ENCODE measurements at places on chromosomes 2 and 18.

- DNase-seq, result peak; percentile 51
Observed at GRCh38 chr18:45384137-45384961, 230.9 kb upstream of the SLC14A2 start.

DNA sequence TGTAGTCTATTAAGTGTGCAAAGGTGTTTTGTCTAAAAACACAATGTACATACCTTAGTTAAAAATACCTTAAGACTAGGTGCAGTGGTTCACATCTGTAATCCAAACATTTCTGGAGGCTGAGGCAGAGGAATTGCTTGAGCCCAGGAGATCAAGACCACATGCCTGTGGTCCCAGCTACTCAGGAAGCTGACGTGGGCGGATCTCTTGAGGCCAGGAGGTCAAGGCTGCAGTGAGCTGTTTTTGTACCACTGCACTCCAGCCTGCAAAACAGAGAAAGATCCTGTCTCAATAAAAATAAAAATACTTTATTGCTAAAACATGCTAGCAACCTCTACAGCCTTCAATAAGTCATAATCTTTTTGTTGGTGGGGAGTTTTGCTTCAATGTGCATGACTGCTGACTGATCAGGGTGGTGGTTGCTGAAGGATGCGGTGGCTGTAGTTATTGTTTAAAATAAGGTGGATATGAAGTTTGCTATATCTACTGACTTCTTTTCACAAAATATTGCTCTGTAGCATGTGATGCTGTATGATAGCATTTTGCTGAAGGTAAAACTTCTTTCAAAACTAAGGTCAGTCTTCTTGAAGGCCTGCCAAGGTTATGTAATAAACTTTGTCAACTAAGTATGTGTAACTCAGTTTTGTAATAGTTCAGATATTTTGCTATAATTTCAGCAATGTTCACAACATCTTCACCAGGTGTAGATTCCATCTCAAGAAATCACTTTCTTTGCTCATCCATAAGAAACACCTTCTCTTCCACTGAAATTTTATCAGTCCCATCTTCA, 1238.0 kb upstream of the NRXN1 start:
- DNase-seq, result no peak

- DNase-seq, result no peak
Observed at GRCh38 chr2:100281521-100282438, 40.5 kb downstream of the LONRF2 start.

DNA sequence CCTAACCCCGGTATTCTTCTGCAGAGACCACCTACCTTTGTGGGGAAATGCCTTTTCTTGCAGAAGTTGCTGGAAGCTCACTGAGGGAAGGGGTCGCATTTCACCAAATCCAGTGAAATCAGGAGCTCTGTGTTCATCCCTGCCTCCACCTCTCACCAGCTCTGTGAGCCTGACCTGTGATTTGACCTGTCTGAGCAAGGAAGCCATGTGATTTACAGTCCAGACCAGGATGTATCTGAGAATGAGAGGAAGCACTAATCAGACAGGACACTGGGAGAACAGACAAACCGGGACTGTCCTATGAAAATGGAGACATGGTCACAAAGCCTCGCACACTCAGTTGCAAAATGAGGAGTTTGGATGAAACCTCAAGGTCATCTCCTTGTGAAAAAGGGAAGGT, 285.4 kb downstream of the BCL11A start:
- no peak for DNase-seq

DNA sequence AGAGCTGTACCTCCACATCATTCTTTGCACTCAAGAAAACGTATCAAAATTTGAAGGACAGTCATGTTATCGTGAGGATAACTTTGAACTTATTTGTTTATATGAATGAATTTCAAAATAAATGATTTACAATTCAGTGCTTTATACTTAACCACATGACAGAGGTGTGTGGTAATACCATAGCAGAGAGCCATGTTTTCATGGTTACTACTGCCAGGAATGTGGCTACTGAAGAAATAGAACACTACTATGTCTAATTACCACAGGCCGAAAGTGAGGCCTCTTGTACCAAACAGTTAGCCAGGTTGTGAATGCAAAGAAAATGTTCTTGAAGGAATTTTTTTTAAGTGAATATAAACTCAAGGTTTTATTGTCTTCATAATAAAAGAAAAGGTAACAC, 49.2 kb downstream of the AAK1 start:
- DNase-seq, result no peak

GRCh38 chr2:218860950-218861381, 1.4 kb downstream of the WNT6 start:
- no peak for DNase-seq

GRCh38 chr2:144067506-144067905, 452.4 kb downstream of the ZEB2 start:
- DNase-seq, result no peak

GRCh38 chr18:62457877-62458276, 64.9 kb upstream of the ZCCHC2 start:
- no peak for DNase-seq

DNA sequence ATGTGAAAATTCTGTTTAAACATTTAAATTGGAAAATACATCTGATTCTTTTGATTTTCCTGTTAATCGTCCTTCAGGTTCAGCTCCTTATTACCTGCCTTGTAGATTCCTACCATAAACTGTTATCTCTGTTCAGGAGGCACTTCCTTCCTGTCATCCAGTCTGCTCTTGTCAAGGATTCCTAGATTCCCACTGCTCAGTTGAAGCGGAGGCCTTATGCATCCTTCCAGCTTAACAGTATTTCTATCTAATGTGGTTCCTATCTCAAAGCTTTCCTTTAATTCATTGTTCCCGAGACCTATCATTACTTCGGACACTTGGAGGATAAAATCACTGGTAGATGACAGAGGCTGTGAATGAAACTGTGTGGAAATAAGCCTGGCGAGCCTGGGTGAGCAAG, 12.0 kb downstream of the SPAG16 start:
- DNase-seq, result no peak

GRCh38 chr2:207123335-207123744, 42.4 kb downstream of the KLF7 start:
- no peak for DNase-seq

- DNase-seq, result no peak
Observed at GRCh38 chr2:10231551-10232085, 71.1 kb upstream of the HPCAL1 start.

DNA sequence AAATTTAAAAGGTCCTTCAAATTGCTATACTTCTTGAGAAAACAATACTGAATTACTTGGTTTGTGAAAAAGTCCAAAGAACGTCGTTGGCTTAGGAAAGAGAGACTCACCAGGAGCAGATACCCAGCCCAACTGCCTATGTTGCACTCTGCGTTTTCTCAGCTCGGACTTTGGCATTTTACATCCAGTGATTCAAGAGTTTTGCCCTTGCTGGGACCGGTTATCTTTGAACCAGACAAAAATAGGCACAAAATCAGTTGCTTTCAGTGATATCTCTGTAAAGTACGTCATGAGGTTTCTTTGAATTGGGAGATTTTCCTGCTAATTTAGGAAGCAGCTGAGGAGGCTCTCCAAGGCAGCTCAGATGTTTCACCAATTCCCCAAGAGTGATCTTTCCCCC, 29.3 kb downstream of the FHOD3 start:
- DNase-seq, result no peak

- DNase-seq, result no peak
Observed at GRCh38 chr2:134148843-134149472, 104.9 kb upstream of the MGAT5 start.

GRCh38 chr2:27182346-27182745, 29.5 kb upstream of the ATRAID start:
- DNase-seq, result no peak

DNA sequence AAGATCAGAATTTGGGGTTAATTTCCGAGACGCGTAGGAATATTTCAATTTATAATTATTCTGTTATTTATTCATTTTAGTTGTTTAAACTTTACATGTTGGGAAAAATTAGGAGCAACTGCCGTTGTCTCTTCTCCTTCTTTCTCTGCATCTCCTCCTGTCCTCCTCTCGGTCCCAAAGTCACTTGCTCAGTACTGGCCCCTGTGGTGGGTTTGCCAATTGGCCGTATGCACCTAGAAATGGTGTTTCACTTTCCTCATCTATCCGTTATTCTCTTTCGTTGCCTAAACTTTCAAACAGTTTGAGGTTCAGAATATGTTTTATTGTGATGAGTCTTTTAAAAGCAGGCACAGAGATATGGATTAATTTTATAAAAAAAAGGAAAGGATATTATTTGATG, 517.9 kb downstream of the PLCL1 start:
- DNase-seq, result no peak

DNA sequence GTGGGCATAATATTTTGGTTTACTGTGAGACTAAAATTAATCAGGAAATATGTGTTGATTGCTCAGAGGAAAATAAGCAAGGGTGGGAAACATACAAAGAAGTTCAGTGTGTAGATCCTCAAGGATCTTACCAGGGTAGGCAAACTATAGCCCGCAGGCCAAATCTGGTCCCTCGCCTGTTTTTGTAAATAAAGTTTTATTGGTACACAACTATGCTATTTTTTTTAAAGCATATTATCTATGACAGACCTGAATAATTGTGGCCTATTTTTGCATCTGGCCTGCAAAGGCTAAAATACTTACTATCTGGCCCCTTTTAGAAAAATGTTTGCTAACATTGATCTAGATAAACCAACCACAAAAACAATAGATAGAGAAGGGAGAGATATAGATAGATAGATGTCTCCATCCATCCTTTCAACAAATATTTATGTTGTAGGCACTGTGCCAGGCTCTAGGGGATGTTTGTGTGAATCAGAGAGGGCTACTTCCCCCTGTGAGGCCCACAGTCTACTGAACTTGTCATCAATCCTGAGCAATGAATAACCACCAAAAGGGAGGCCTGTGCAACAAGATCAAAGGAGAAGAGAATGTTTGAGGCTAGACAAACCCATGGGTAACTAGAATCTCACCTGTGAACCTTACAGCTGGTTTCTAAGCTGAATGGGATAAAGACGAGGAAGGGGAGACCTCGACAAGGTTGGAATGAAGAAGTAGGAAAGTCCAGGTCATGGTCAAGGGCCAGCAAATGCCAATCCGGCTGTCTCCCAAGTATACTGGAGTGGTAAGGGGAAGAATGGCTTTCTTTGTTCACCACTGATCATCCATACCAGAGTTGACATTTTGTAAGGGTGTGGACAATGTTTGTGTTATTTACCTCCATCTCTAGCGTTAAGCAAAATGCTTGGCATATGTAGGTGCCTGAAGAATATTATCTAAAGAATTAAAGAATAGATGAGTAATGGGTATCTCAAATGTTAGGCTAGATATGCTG, 23.6 kb downstream of the ALPK2 start:
- DNase-seq, result peak; percentile 36

DNA sequence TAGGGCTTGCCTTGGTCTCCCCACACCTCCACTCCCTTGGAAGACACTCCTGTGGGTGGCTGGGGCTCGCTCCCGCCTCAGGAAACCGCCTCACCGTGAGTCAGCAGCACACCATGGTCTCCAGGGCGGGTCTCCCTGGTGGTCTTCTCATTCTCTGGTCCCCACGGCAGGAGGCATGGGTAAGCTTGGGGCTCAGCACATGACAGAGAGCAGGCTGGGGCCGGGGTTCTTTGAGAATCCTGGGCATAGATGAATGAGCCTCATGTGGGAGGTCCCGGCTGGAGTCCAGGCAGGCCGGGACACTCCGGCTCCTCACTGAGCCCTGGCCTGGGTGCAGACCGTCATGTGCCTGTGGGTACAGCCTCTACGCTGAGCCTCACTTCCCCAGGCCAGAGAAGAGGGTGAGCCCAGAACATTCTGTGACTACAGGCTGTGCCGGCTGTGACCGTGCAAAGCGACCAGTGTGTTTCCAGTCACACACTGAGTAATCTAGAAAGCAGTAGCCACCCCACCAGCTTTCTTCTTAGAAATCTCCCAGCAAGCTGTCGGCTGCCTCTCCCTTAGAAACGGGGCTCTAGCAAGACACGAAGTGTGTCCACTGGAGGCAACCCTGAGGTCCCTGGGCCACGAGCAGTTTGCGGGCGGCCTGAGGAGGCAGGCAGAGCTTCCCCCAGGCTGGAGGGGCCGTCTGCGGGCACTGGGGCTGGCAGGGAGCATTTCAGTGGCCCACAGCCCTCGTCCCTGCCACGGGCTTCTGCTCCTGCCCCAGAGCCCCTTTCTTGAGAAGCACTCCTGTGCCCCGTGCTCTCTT, 93.1 kb downstream of the RHOB start:
- DNase-seq, result no peak

DNA sequence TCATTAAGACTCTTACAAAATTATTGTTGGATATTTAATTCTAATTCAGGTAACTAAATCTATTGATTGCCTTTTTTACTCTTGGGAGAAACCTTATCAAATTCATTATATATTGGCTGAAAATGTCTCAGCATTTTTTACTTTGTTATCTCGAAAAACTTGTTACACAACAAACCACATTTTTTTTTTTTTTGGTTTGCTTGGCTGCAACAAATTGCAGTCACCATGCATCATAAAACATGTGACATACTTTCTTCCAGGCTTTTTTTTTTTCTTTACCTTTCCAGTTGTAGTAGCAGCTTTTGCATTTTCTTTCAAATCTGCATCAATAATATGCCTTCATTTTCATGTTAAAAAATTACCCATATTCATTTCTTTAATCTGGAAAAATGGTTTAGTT, 186.7 kb downstream of the TDRD15 start:
- DNase-seq, result no peak

DNA sequence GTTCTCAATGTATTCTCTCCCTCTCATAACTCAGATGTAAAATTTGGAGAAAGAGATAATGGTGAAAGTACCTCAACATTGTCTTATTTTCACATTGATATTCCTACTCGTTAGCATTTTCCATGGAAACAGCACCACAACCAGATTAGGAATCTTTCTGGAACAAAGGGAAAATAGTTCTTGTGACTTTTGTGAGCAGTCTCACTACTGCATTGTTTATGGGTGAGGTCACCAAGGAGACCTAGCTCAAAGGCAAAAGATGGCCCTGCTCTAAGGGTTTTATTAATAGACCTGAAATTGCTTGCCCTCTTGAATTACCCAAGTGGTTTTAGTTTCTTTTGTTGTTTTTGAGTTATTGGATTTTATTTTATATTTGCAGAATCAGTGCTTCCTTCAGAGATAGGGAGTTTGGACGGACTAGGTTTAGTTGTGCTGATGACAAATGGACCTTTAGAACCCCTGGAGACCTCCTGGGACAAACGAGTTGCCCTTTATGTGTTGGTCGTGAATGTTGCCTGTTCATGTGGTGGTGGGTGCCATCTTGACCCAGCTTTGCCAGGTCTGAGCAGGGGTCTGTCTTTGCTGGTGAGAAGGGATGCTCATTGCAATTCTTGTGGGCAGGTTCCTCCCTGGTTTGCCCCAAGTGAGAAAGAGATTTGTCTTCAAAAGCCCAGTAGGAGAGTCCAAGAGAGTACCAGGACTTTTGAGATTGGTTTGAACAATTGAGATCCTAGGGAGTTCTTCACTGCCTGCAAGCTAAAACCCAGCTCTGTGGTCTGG, 58.1 kb downstream of the INPP4A start:
- no peak for DNase-seq

- no peak for DNase-seq
Observed at GRCh38 chr2:67234440-67234839, 162.7 kb upstream of the ETAA1 start.

DNA sequence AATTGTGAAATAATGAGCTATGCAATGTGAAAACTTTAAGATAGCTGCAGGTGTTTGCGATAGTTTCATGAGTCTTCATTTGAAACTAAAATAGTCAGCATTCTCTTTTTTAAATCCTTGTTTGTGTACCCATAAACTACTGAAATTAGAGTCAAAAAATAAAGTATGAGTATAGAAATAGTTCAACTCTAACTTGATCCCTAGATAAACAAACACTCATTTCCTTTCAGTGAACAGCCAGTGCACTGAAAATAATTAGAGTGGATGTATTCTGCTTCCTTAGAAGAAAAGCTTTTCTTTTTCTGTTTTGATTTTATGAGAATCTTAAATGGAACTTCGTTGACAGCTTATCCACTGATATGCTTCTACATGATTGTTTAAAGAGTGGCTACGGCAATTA, 1033.4 kb downstream of the SOCS6 start:
- no peak for DNase-seq

Data from stimulated activated naive B cell treated with anti-CD40 and anti-IgM and Interleukin-4, amounts not matched to agents 10 μg/mL and 1 μg/mL and 100 μg/mL, for 72 hours (primary cell).